ENCODE measurements at places on chromosomes 6 and 20. TPM values are rescaled to one million over a fixed set of nuclear protein-coding genes. Genes with fewer than 3 reads are reported as not detected.

The KCNK16 gene
- total RNA-seq = not detected

The GNMT gene
- total RNA-seq = 0.36 TPM

The MYBL2 gene
- 27.4 TPM for total RNA-seq

The OR12D3 gene
- 0.25 TPM for total RNA-seq

The GATA5 gene
- 0.25 TPM for total RNA-seq

The PI3 gene
- total RNA-seq = not detected

The TDRD6 gene
- 0.53 TPM for total RNA-seq

The TGM2 gene
- 1.00 TPM for total RNA-seq

The HLA-DRA gene
- not detected for total RNA-seq

The FAM83B gene
- total RNA-seq = not detected

The GTF2H4 gene
- 12.8 TPM for total RNA-seq

The RSPO3 gene
- not detected for total RNA-seq

The CRISP2 gene
- total RNA-seq = not detected

The TPD52L2 gene
- 92.5 TPM for total RNA-seq

The CYP39A1 gene
- total RNA-seq = 3.4 TPM

The CEP162 gene
- 6.0 TPM for total RNA-seq

The PRKN gene
- 2.5 TPM for total RNA-seq

The ULBP1 gene
- 9.1 TPM for total RNA-seq

The B4GALT5 gene
- total RNA-seq = 69.8 TPM

The TFAP2D gene
- total RNA-seq = 0.38 TPM
